NCI-H1694 (cell line): ENCODE measurements at places on chromosomes 1 and 21.

- DNase-seq = no peak
Observed at GRCh38 chr1:54751426-54751825, 12.9 kb downstream of the PARS2 start.

GRCh38 chr1:247056071-247056470 is 22.5 kb downstream of the ZNF670 start:
- no peak for DNase-seq

DNA sequence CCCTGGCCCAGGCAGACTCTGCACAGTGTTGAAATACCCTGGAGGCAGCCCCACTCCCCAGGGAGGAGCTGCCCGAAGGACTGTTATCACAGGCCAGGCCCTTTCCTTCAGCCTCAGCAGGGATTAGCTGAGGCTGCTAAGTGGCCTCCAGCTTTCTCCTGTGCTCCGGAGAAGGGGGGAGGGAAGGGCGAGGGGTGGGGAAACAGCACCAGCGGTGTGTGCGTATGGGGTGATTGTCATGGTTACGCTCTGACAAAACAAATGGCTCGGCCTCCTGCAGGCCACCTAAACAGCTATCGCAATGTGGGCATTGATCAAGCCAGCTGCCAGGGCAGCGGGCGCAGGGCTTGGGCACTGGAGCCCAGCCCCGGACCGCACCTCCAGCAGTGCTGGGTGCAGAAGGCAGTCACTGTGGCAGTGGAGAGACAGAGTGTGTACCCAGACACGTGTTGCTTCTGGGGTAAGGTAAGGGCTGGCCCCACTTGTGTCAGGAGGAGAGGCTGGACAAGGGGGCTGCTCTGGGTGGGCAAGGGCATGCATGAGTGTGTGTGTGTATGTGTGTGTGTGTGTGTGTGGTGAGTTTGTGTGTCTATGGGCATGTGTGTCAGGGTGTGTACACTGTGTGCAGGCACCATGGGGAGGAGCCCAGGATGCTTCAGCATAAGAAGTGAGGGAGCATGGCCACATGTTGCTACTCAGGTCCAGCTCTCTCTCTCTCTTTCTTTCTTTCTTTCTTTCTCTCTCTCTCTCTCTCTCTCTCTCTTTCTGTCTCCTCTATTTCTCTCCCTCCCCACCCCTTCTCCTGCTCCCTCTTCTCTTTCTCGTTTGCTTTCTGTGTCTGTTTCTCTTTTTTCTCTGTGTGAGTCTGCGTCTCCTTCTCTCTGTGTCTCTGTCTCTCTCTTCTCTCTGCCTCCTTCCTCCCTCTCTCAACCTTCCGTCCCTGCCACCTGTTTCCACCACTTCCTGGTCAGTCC is at the start of gene VWA5B1:
Gene VWA5B1, plus strand, starts transcription at position 252 of the 974 bp plus-strand sequence. CDS start 19,727 bp downstream, outside the sequence.
- no peak for DNase-seq

- DNase-seq = no peak
Observed at GRCh38 chr1:37288900-37289299, 185.5 kb upstream of the ZC3H12A start.

DNA sequence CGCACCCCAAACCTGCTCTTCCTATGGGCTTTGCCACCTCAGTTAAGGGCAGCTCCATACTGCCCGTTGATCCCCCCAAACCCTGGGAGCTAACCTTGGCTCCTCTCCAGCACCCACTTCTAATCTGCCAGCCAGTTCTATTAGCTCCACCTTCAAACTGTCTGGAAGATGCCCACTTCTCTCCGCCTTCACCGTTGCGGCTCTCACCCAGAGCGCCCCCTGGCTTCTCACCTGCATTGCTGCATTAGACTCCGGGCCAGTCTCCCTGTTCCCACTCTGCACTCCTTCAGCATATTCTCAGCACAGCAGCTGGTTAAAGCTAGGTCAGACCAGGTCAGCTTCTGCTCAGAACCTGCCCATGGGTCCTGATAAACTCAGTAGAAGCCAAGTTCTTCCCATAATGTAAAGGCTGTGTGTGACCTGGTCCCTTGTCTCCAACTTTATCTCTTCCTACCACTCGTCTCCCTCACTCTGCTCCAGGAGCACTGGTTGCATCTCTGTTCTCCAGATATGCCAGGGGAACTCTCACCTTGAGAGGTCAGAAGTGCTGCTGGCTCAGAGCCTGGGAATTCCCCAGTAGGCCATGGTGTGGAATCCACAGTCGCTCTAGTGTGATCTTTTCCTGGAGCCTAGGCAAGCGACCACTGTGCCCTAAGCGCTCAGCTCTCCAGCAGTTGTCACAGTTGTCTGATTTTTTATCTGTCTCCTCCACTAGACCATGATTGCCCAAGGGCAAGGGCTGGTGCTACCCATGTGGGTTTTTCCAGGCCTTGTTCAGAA is 150.3 kb downstream of the HMGB4 start:
- DNase-seq = peak; percentile 5

GRCh38 chr1:33021567-33022431 is 14.9 kb downstream of the AK2 start:
- DNase-seq = no peak

DNA sequence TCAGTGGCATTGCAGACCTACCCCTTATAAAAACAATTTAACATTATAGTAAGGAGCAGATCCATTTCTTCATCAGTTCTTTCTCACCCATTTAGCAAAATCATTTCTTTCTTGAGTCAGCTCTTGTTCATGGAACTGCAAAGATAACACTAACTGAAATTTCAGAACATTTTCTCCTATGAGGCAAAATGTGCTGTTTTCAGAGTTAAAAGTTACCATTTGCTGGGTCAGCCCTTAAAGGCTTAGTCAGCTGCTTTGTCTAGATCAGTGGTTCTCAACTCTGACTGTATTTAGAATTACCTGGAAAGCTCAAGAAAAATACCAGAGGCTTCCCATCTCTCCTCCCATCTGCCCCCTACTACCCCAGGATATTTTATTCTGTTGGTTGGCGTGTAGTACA is 12.2 kb downstream of the METTL13 start:
- no peak for DNase-seq

DNA sequence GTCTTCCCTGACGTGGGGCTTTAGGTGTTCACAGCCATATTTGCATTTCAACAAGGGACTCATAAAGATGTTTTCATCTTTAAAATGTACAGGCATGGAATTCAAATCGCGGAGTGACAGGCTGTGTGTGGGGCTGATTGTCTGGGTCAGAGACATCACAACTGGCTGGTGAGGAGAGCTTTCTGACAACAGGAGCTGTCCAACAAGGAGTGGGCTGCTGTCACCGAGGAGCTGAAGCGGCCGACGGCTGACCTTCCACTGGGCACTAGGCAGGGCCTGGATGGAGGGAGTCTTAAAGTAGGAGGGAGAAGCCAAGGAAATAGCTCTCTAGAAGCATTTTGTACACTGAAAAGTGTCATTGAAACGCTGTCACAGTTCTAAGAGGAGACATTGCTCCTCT is 30.5 kb upstream of the SCMH1 start:
- no peak for DNase-seq

DNA sequence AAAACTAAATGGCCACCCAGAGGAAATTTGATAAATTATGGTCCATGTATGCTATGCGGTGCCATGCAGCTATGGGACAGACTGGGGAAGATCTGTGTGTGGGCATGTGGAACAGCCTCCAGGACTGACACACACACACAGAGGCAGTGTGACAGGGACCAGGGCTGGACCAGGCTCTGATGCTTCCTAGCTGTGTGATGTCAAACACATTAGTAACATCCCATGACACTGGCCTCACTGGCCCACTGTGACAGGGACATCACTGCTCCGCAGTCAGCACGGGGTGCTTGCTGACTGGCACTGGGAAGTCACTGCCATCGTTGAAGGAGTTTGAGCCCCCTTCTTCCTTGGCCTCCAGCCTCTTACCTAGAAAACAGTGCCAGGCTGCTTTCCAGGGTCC is 13.9 kb downstream of the RAP1GAP start:
- no peak for DNase-seq

GRCh38 chr1:64579767-64580166 is 109.8 kb downstream of the CACHD1 start:
- DNase-seq = no peak

DNA sequence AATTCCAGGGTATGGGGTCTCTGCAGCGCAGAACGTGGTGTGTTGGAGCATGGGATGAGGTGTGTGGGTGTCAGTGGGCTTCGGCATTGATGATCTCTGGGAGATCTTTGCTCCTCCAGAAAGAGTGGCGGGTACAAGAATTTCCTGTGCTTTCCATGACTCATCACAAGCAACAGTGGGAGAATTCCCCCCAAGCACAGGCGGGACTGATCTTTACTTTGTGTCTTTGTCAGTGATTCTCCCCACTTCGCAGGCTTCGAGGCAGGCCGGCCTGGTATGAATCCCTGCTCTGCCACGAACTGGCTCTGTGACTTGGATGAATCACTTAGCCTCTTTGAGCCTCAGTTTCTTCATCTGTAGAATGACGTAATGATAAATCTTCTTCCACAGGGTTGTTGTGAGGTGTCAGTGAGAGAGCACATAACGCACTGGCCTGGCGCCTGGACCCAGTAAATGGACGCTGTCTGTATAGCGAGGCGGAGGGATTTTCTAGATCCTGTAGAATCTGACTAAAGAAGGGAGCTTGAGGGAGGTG is 2.0 kb downstream of the OPRD1 start:
- DNase-seq = no peak

DNA sequence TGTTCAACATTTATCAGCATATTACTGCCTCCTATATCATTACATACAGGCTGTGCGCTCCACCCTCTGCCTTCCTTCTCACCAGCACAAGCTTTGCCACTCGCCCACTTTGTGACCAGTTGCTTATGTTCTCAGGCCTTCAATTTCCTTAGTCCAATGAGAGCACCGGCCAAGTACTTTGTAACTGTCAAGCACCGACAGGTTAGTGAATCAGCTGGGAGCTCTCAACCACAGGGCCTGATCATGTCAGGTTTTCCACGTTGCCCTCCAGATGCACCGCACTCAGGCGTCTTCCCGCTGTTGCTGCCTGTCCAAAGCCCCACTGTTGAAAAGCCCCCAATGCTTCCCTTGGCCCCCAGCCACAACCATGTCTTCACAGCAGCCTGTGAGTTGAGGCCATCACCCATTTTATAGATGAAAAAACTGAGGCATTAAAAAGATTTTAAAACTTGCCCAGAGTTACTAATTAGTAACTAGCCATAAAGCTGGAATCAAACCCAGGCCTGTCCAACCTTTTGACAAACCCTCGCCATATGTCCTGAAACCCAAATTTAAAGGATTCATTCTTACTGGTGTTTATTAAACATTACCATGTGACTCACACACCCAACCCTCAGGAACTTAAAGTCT is 3.4 kb upstream of the KCNN3 start:
- DNase-seq = no peak

- DNase-seq = no peak
Observed at GRCh38 chr1:210600421-210601159, 271.9 kb downstream of the HHAT start.

DNA sequence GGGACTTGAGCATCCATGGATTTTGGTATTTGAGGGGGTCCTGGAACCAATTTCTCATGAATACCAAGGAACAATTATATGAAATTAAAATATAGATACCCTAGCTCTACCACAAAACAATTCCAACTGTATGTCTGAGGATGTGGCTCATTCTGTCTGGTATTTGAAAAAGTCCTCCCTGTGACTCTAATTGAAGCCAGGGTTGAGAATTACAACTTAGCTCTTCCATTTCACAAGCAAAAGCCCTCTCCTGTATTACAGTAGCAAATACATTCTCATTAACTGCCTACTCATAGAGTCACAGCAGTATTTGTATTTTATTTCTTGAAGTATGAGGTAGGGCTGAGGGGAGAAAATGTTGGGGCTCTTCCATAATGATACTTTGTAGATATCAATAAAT is 187.8 kb upstream of the OLFM3 start:
- DNase-seq = no peak

DNA sequence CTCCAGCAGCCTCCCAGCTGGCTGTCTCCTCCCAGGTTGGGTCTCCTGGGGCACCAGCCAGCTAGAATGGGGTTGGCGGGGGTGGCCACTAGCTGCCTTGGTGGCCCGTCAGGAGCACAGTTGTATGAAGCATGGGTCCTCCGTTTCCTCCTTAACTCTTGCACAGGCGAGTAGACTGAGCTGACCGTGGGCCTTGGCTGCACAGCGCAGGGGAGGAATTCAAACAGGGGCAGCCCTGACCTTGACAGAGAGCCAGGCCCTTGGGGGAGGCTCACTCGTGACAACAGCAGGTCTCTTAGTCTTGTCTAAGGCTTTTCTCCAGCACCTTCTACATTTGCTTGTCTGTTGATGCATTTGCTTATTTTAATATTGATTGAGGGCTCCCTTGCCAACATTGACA is 114.1 kb downstream of the PRDM2 start:
- no peak for DNase-seq

GRCh38 chr1:167957710-167958109 is 20.8 kb upstream of the MPC2 start:
- DNase-seq = no peak

DNA sequence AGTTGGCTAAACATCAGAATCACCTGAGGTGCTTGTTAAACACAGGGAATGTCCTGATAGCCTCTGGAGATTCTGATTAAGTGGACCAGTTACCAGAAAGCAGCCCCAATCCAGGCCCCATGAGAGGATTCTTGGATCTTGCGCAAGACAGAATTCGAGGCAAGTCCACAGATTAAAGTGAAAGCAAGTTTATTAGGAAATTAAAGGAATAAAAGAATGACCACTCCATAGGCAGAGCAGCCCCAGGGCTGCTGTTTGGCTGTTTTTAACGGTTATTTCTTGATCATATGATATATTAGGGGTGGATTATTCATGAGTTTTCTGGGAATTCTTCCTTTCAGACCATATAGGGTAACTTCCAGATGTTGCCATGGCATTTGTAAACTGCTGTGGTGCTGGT is 176.2 kb downstream of the ROR1 start:
- DNase-seq = no peak

GRCh38 chr1:51301152-51301843 is 29.1 kb downstream of the TTC39A start:
- no peak for DNase-seq

DNA sequence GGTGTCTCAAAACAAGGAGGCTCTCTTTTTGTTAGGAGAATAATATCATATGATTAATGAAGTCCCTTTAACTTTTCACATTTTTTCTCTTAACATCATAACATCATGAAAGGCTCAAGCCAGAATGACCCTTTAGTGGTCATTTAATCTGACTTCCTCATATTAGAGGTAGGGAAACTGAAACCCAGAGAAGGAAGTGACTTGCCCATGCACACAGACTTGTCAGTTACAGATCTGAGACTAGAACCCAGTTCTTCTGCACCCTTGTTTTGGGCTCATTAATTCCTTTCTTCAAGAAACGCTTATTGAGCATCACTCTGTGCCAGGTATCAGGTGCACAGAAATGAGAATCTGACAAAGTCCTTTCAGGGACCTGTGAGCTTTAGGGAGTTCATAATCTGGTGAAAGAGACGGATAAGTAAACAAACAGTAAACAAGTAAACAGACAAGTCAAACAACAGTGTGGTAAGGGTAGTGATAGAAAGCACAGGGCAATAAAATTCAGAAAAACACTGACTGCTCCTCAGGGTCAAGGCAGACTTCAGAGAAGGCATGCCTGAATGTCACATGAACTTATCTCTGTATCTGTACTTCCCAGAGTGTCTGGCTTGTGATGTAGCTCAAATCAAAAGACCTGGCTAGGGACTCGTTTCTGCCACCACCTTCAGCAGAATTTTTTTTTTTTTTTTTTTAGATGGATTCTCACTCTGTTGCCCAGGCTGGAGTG is 38.3 kb upstream of the OSBPL9 start:
- no peak for DNase-seq

GRCh38 chr21:32641710-32642698 is 29.8 kb upstream of the CFAP298 start:
- DNase-seq = no peak
